ENCODE measurements at places on chromosomes 3 and 15.

DNA sequence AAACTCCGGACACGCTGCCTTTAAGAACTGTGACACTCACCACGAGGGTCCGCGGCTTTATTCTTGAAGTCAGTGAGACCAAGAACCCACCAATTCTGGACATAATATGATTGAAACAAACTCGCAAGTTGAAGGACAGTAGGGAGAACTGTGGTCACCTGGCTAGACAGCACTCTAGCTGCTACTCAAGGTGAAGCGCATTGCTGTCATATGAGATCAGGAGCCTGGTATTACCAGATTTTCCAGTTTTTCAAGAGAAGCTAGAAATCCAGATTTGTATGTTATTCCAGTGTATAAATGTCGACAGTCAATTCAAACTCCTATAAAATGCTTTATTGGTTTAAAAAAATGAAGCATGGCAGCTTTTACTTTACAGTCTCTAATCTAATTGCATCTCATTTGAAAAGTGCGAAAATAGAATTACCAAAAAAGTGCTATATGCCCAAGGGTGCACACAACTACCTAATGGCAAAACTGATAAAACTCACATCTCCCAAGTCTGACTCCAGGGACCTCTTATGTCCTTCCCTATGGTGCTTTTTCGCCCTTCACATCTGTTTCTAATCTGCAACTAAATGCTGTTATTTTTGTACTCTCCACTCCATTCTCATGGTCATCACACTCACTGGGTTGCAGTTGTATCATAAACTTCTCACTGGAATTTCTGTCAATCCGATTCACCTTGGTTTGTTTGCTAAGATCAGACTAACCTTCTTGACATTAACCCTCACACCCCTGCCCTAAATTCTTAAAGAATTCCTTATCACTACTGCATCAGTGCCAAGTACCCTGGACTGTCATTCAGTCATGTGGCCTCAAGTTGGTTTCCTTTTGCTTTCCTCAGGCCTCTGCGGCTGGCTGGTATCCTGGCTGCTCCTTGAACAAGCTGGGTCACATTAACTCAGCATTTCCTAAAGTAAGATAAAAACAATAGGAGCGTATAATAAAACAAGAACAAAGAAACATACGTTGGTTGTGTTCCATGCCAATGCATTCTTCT lies 31.5 kb upstream of the ARHGEF26 start:
- DNase-seq: no peak

- DNase-seq: no peak
Measured at GRCh38 chr3:58043933-58044332, 35.7 kb downstream of the FLNB start.

- no peak for DNase-seq
Measured at GRCh38 chr3:108076564-108076963, 14.3 kb downstream of the CD47 start.

DNA sequence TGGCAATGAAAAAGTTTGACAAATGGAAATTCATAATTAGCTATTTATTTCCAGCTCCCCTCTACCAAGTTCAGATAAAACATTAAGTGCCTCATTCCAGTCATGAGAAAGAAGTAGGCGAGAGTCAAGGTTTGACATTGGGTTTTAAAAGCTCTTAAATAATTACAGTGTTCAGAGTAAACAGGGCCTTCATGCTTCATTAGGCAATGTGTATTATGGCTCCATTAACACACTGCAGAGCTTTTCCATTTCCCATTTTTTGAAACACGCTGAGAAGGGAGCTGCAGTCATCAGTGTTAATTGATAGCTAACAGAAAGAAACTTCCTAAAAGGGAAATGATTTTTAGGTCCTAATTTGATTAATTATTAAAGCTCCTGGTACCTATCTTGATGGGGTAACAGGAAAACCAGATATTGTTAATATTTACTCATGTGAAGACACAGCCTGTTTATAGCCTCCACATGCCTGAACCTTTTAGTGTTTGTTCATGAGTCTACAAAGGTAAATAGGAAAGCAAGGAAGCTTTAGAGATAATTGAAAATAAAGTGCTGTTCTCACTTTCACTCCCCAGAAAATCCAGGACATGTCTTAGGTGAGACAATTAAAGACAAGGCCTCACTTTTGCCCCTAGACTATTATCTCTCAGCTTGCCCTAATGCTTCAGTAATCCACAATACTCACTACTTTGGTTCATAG lies 28.7 kb downstream of the SST start:
- DNase-seq: no peak

DNA sequence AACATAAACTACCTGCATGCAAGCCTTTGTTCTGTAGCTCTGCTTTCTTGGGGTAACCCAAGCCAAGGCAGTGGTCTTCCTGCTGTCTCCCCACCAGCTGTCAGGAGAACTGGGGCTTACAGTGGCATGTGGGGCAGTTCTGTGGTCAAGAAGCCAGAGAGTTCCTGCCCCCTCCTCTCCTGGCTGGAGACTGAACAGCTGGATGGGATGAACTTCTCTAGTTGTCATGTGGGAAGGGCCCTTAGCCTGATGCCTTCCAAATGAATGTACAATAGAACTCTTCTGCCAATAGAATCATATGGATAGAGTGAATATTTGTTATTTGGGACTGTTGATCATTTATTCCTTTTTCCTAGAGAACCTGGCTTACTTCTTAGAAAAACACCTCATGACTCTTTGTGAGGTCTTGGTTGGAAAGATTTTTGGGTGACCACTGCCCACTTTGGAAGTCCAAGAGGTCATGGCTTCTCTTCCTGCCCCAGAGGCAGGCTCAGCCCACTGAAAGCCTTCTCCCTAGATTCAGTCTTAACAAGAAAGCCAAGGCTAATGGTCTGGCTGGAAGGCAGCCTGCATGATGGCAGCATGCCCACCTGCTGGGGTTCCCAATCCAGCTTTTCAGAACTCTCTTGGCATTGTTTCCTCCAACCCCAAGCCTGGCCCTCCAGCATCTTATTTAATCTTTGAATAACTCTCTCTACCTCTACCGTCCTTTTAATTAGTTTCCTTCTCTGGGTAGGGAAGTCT lies 462.9 kb upstream of the PROK2 start:
- no peak for DNase-seq

DNA sequence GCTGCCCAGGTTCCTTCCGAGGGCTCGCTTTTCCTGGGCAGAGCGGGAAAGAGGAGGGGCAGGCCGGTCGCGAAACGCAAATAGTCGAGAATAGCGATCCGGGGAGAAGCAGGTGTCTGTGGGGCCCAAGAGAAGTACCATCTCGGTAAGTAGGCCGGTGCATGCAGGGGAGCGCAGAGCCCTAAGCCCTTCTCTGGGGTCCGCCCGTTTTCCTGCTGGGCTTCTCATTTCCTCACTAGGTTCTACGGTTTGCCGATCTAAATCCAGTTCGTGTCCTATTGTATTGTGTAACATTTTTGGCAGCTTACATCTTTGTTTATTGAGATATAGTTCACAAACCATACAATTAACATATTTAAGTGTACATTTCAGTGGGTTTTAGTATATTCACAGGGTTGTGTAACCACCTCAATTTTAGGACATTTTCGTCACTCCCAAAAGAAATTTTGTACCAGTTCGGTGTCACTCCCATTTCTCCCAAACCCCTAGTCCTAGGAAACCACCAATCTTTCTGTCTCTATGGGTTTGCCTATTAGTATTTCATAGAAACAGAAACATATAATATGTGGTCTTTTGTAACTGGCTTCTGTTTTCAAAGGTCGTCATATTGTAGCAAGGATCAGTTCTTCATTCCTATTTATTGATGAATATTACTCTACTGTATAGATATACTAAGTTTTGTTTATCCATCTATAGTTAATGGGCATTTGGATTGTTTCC lies 6.8 kb upstream of the TRIM69 start:
- no peak for DNase-seq

DNA sequence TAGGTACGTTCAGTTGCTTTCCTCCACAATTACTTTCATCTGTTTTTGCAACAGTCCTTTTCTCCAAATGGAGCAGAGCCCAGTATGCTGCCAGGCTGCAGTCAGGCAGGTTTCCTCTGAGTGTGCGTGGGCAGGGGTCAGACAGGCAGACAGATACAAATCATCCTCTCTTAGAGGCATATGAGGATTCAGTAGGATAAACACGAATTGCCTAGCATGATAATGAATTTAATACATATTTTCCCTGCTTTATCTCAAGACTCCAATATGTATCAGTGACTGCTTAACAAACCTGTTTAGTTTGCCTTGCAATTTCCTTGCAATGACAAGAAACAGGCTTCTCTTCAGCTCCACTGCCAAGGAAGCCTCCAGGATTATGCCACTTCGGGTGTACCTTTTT lies 140.7 kb upstream of the NR2E3 start:
- no peak for DNase-seq

- DNase-seq: no peak
Measured at GRCh38 chr15:80582816-80583423, 112.2 kb upstream of the ABHD17C start.

DNA sequence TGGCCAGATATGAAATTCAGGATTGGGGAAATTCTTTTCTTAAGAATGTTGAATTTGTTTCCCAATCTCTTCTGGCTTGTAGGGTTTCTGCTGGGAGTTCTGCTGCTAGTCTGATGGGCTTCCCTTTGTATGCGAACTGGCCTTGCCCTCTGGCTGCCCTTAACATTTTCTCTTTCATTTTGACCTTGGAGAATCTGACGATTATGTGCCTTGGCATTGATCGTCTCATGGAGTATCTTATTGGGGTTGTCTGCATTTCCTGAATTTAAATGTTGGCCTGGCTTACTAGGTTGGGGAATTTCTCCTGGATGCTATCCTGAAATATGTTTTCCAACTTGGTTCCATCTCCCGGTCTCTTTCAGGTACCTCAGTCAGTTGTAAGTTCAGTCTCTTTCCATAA lies 152.2 kb downstream of the CFAP20DC start:
- DNase-seq: no peak

GRCh38 chr3:31196881-31197364 lies 302.5 kb upstream of the GADL1 start:
- no peak for DNase-seq

GRCh38 chr3:99777708-99778107 lies 40.0 kb upstream of the CMSS1 start:
- DNase-seq: no peak

DNA sequence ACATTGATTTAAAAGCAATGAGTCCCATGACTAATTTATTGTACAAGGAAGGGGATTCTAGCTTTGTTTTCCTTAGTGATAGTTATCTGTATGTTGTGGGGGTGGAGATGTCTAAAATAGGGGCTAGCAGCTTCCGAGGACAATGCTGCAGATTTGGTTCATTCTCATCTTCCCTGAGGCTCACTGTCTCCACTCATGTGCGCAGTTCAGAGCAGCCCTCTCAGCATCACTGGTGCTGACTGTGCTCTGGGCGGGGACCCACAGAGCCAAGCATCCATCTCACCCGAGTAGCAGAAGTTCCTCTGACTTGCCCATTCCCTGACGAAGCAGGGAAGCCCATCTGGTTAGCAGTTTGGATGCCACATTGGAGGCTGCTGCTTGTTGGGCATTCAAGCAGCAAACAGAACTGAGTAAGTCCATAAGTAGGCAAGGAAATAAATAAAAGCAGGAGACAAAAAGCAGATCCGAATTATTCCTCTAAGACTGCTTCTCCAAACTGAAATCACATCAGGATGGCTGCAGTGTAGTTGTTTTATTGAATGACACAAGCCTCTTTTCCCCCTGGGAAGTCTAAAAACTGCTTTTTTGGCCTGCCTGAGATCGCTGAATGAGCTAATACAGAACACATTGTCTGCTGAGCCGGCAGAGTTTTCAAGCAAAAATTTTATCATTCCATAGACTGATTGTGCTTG lies 27.5 kb downstream of the RARB start:
- no peak for DNase-seq

GRCh38 chr3:21290557-21290956 lies 460.5 kb downstream of the ZNF385D start:
- DNase-seq: no peak

GRCh38 chr3:190767851-190768250 lies 94.6 kb downstream of the GMNC start:
- DNase-seq: no peak

- DNase-seq: no peak
Measured at GRCh38 chr15:33810073-33810595, 158.2 kb upstream of the CHRM5 start.

GRCh38 chr3:131444180-131444579 lies 58.6 kb downstream of the MRPL3 start:
- DNase-seq: no peak

Measured in T follicular helper cell (primary cell).